NCI-H460 (cell line): ENCODE measurements at places on chromosomes 5 and 9.

DNA sequence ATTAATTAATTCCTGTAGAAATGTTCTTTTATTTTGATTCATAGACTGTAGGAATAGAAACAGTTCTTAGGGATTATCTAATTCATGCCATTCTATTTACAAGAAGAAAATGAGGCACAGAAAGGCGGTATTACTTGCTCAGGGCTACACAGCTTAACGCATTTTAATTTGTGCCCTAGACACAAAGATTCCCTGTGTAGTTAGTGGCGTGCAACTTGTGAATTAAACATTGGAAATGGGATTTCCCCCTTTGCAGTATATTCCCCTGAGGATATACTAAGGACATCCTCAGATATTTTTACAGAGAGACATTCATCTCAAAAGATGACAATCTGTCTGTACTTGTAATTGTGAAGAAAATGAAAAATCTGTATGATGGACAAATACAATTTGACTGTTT is 108.1 kb downstream of the SGCD start:
- DNase-seq, result no peak

GRCh38 chr9:134468358-134468757 is 142.1 kb downstream of the RXRA start:
- no peak for DNase-seq

DNA sequence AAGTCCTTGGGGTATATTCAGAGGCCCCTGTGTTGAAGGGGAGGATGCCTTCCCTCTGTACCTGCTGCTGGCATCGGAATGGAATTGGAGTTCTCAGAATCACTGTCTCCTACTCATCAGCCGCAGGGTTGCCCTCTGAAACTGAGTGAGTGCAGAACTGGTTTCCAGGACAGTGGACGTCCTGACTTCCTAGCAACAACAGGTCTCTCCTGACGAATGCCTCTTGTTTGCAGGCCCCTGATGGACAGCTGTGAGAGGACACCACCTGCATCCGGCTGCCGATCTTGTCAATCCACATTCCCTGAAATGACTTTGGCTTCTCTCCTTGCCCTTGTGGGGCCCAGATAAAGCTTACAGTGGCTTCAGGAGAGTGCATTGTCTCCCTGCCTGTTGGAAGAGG is 274.5 kb downstream of the NSG2 start:
- no peak for DNase-seq

GRCh38 chr5:159602434-159602833 is 272.1 kb upstream of the IL12B start:
- DNase-seq, result no peak

GRCh38 chr5:1318659-1319251 is 23.9 kb upstream of the TERT start:
- no peak for DNase-seq

GRCh38 chr5:175337680-175338079 is 106.3 kb downstream of the DRD1 start:
- DNase-seq, result no peak

GRCh38 chr5:133391354-133392136 is 220.8 kb downstream of the FSTL4 start:
- DNase-seq, result no peak

GRCh38 chr5:150022158-150022531 is 21.6 kb downstream of the HMGXB3 start:
- no peak for DNase-seq

DNA sequence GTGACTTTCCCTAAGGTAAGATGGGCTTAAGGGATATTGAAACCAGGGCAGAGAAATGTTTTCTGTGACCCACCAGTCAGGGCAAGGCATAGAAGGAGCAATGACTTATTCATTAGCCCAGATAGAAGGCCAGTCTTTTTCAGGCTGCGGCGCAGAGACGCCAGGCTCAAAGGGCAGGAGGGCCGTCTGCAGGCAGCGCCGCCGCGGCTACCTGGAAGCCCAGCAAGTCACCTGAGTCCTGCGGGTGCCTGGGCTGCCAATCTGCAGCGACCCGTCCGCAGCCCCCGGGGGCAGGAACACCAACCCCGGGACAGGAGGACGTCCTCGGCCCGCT is 322 bp upstream of the SH3GL2 start:
- no peak for DNase-seq

- peak; percentile 54 for DNase-seq
Measured at GRCh38 chr9:92501671-92502393, 19.5 kb upstream of the ASPN start.

GRCh38 chr5:166287866-166288265 is 2003.6 kb upstream of the WWC1 start:
- DNase-seq, result no peak

- no peak for DNase-seq
Measured at GRCh38 chr9:116422119-116422979, 264.8 kb upstream of the TRIM32 start.

GRCh38 chr5:143168921-143169810 is 234.3 kb downstream of the NR3C1 start:
- DNase-seq, result no peak

DNA sequence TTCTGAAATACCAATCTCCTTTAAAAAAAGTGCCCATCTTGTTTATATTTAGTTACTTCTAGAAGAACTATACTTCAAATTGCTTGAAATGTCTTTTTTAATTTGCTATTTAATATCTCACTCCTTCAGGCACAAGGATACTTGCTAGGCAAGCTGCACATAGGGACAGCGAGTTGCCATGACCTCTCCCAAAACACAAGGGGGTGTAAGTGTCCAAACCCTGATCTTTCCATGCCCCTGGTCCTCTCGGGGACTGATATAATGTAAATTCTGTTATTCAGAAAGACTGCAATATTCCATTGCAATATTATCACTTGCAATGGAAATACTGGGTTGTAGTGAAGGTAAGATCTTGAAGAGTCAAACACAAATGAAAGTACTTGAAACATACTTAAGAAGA is 480.4 kb downstream of the CETN3 start:
- DNase-seq, result no peak

GRCh38 chr5:15013654-15014463 is 142.3 kb upstream of the ANKH start:
- DNase-seq, result peak; percentile 74

DNA sequence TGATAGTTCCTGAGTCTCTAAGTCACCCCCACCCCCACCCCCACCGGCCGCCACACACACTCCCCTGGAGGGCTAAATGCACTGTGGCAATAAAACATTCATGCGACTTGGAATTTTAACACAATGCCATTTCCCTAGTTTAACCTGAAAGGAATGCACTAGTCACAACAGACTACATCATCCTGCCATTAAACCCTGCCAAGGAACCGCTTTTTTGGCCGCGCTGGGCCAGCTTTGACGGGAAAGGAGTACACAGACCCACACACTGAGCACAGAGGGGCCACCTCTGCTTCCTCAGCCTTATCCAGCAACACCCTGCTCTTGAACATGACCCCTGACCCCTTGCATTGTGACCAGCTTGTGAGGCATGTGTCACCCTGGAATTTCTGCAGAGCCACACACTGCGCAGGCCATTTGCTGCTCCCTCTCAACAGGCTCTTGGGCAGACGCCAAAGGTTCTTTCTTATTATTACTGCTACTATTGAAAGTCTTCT is 165.3 kb downstream of the BNC2 start:
- DNase-seq, result peak; percentile 86
